ENCODE measurements at places on chromosomes 7 and 10.
A peak's percentile ranks its signal among the peaks of the same experiment; 100 is the strongest.

- DNase-seq: peak; percentile 97
These were observed at the start of gene C10orf88 for GRCh38 chr10:122953902-122954730. C10orf88 (minus strand) TSS chr10:122954227; CDS start chr10:122954178, 49 bp downstream.

GRCh38 chr7:112497481-112497880 lies 16.7 kb downstream of the LSMEM1 start:
- DNase-seq: no peak

DNA sequence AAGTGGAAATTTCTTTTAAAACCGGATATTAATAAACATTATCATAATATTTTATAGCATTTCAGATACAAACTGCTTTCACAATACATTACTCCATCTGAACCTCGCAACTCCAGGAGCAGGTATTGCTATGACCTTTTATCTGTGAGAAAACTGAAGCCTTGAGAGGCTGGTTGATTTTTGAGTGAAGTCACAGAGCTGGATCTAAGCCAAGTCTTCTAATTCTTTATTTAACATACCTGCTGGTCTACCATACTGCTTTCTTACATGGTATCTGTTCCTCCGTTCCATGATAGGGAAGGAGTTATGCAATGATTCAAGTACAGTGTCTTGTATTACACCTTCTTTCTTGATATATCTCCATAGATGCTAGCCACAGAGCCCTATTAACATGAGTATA lies 37.4 kb upstream of the ITGB8 start:
- no peak for DNase-seq

DNA sequence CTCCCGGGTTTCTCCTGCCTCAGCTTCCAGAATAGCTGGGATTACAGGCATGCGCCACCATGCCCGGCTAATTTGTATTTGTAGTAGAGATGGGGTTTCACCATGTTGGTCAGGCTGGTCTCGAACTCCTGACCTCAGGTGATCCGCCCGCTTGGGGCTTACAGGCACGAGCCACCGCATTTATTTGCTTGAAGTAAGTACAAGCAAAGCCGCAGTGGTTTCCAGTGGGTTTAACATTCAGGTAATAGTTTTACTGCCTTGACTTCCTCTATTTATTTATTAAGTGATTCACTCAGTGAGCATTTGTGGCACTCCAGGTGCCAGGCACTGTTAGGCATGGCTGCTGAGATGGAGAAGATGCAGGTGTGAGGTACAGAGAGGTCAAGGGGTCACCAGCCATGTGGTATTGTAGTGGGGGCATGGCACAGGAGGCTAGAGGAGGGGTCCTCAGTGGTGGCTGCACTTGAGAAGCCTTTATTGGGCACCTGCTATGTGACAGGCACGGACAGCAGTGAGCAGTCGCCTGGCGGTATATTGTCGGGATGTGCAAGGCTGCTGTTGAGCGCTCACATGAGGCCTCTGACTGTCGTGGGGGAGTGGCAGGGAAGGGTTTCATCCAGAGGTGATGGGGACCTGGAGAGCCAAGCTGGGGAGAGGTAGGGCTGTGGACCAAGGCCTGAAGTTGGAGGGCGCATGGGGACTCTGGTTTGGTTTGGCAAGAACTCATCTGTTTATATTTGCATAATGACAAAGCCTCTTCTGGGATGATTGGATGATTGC lies 54.9 kb downstream of the DOCK1 start:
- DNase-seq: no peak

DNA sequence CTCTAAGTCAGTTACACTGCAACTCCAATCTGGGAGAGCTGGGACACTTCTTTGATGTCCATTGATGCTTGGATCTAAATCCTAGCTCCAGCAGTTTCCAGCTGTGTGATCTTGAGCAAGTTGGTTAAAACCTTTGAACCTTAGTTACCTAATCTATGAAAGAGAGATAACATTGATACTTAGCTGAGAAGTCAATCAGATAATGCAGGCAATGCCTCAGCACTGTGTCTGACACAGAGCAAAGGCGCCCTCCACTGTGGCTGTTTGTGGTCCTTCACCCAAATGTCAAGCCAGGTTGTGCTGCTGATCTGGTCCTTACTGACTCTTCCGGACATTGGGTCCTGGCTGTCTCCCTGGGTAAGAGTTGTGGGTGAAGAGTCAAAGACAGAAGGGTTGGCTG lies 20.2 kb downstream of the DNTT start:
- DNase-seq: no peak

DNA sequence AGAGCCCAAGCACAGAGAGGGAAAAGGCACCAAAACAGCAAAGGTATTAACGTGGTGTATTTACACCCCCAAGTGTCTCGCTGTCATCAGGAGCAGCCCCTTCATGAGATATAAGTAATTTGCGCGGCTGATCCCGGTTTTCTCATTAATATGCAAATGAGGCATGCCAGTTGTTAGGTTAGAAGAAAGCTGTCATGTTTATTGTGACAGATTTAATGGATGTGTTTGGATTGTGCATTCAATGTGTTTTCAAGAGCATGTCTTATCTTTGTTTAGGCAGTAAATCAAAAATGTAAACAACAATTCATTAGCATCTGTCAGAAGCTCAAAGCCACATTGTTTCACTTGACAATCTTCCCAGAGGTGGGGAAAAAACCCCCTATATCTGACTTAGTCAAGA lies 56.5 kb upstream of the CTBP2 start:
- DNase-seq: no peak
